ENCODE measurements at places on chromosomes 1 and 21.

GRCh38 chr1:66336641-66336990 is 197.3 kb upstream of the SGIP1 start:
- DNase-seq: no peak

- no peak for DNase-seq
These were observed 23.6 kb upstream of the KIRREL1 start for GRCh38 chr1:157969697-157970485.

DNA sequence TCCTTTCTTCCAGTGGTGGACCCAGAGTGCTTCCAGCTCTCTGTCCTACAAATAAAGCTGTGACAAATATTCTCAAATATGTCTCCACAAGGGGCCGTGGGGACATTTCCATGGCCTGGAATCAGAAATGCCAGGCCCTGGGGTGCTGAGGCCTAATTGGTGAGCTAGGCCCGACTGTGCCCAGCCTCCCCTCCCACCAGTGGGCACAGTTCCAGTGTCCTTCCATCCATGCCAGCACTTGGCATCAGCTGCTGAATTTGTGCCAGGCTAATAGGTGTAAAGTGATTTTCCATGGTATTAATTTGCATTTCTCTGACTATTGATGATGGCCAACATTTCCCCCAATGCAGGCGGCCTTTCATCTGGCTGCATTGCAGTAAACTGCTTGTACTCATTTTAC is 48.5 kb upstream of the B3GALT5 start:
- no peak for DNase-seq

GRCh38 chr1:107842241-107842640 is 122.7 kb downstream of the VAV3 start:
- DNase-seq: no peak

DNA sequence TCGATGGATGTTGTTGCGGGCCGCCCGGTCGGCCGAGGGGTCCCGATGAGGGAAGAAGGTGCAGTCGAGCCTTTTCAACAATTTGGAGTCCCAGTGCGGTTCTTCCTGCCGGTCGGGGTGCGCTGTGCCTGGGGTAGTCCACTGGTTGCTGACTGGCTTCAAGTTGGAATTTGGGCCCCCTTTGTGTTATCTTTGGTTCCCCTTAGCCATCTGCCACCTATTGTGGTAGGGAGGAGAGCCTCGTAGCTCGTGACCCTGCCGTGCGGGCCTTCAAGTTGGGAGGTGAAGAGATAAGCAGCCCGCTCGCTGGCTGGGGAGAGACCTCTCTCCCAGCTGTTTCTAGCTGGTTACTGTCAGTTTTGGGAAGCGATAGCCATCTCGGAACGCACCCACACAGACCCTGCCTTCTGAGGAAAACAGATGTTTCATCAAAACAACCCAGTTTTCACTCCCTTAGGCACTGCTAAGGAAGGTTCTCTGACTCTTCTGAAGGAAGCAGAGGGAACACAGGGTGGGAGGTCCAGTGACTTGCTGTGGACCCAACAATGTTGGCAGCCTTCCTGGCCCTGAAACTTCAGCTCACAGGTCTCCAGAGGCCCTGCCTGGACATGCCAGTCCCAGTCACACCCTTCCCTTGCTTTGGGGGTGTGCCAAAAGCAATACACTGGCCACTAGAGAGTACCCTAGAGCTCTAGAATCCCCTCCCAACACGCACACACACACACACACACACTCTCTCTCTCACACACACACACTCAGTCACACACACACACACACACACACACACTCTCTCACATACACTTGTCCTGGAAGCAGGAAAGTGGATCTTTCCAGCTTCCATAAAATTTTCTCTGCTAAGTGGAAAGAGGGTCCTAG is 1.0 kb downstream of the BTG2 start:
- no peak for DNase-seq

DNA sequence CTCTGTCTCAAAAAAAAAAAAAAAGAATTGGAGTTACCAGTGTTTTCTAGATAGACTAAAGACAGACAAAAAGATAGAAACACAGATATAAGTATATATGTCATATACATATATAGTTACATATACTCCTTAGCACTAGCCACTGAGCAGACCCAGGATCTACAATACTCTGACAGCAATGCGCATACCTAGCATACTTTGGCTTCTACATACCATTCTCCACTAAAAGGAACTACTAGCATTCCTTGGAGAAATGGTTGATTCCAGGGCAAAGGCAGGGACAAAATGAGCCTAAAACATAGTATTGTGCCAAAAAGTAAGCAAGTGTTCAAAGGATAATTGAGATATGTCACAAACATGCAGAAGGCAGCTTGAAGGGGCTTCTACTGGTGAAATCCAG is 22.7 kb downstream of the SYNJ1 start:
- no peak for DNase-seq

GRCh38 chr1:238675221-238675620 is 711.1 kb upstream of the CHRM3 start:
- DNase-seq: no peak

- DNase-seq: no peak
These were observed 69.2 kb downstream of the MORN1 start for GRCh38 chr1:2322065-2322571.

DNA sequence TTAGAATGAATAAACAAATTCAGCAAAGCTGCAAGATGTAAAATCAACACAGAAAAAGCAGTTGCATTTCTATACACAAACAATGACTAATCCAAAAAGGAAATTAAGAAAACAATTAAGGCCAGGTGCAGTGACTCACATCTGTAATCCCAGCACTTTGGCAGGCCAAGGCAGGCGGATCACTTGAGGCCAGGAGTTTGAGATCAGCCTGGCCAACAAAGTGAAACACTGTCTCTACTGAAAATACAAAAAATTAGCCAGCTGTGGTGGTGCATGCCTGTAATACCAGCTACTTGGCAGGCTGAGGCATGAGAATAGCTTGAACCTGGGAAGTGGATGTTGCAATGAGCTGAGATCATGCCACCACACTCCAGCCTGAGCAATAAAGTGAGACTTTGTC is 22.3 kb downstream of the THEM4 start:
- DNase-seq: no peak

GRCh38 chr1:215056584-215056983 is 26.0 kb upstream of the KCNK2 start:
- no peak for DNase-seq

DNA sequence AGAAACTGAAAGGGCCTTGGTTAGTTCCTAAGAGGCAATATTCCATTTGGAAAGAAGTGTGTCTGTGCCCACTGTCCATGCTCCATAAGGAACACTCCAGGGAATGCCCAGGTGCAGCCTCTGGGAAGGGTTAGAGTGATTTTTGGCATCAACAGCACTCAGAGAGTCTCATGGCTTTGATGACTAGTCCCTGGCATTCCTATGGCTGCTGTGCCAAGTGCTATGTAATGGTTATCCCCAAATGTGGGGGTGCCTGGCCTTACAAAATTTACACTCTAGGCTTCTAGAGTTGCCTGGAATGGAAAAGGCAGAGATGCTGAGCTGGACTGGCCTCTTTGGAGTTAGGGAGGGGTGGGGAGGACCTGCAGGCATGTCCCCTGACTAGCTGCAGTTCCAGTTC is 75.0 kb upstream of the BCAR3 start:
- DNase-seq: no peak

DNA sequence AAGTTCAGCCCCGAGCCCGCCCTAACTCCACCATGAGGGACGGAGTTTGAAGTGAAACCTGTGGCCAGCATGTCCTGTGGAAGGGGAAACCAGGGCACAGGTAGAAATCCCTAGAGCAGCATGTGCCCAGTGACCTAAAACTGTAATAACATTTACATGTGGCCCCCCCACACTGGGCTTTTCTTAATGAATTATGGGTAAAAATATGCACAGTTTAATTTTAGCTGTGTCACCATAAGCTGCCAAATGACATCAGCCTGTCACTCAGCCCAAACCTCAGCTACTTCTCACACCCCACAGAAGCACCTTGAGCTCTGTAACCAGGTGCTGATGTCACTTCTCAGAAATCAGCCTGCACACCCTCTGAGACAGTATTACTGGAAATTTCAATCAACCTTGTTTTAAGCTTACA is 50.0 kb upstream of the SLC19A1 start:
- no peak for DNase-seq

DNA sequence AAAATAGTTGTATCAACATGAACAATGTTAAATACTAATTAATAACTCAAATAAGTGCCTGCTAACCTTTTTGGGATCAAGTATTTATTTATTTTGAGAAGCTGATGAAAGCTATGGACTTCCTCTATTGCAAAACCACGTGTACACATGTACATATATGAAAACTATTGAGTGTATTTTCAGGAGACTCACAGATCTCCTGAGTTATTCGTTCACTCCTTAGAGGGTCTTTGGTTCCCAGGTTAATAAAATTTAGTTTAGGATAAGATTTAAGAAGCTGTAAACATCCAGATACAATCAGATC is 130.5 kb downstream of the DISC1 start:
- no peak for DNase-seq

All from cortex of kidney (tissue), 1 donor.